ENCODE measurements at places on chromosomes 2 and 18. TPM values are rescaled to one million over a fixed set of nuclear protein-coding genes. Genes with fewer than 3 reads are reported as not detected.

The C2orf78 gene
- total RNA-seq = not detected

The CENPA gene
- 31.9 TPM for total RNA-seq

- DNase-seq = no peak
These were observed 117.4 kb upstream of the DLX2 start for GRCh38 chr2:172220121-172220520.

GRCh38 chr2:8514796-8515758 is 166.8 kb upstream of the ID2 start:
- DNase-seq = no peak

- DNase-seq = no peak
These were observed 238.0 kb upstream of the COPS8 start for GRCh38 chr2:236847538-236848263.

DNA sequence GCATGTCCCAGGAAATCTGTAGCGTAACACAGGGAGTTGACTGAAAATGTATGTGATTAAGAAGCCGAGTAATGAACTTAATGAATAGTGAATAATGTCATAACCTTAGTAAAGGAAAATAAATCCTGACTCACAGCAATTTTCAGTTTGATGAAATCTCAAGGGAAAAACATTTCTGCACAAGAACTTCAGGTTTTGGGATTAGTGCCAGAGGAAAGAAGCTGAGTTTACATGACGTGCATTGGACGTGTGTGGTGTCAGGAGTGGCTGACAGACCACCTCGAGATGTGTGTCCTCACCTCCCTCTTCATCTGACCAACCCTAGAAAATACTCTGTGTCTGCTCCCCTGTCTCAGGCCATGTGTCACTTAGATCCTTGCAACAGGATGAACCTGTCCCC is 39.1 kb downstream of the VWA3B start:
- DNase-seq = no peak

Data from NCI-H460 (cell line).